ENCODE measurements at places on chromosomes 13 and 19.

- no peaks in the 10 kb centered on the region for H3K36me3 ChIP-seq
- no peak overlapping the region for H3K4me3 ChIP-seq
- no peak for DNase-seq
- no peaks in the 10 kb centered on the region for H3K4me1 ChIP-seq
- peaks cover 4% of the 10 kb centered on the region for H3K27me3 ChIP-seq
Measured at GRCh38 chr13:33377825-33378224, 92.3 kb upstream of the STARD13 start.

DNA sequence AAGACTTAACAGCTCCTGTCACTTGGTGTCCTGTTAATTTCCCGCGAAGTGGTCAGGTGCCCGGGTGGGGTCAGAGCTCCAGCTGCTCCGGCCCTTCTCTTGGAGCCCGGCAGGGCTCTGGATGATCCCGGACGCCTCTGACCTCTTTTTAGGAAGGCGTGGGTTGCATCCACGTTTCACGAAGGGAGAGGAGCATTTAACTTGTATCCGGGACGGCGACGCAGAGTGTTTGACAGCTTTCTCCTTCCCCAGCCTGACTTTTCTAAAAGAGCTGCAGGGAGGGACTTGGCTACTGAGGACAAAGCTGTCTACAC is 656 bp downstream of the ZNF155 start:
- peaks cover 29% of the 10 kb centered on the region for H3K36me3 ChIP-seq
- H3K27ac ChIP-seq, result peak overlapping the region; percentile 92
- peaks cover 11% of the 10 kb centered on the region for H3K4me1 ChIP-seq
- peak overlapping the region; percentile 90 for H3K4me3 ChIP-seq
- peak; percentile 21 for DNase-seq

DNA sequence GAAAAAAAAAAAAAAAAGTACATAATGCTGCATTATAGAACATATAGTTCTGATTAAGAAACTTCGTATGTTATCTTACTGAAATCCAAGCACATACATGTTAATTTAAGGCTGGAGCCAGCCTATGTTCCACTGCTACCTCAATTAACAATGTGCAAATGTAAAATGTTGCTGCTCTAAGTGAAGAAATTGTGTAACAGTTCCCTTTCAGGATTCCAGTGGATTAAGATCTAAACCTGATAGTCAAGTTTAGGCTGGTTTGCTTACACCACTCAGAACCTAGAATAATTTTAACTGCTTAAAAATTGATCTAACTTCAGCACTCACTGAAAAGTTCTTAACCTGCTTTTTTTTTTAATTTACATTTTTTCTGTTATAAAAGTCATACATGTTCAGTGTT is 4.2 kb downstream of the VPS36 start:
- no peaks in the 10 kb centered on the region for H3K27me3 ChIP-seq
- H3K4me1 ChIP-seq, result peaks cover 22% of the 10 kb centered on the region
- no peak overlapping the region for H3K4me3 ChIP-seq
- H3K36me3 ChIP-seq, result peaks cover 5% of the 10 kb centered on the region
- H3K27ac ChIP-seq, result no peak overlapping the region
- no peak for DNase-seq

DNA sequence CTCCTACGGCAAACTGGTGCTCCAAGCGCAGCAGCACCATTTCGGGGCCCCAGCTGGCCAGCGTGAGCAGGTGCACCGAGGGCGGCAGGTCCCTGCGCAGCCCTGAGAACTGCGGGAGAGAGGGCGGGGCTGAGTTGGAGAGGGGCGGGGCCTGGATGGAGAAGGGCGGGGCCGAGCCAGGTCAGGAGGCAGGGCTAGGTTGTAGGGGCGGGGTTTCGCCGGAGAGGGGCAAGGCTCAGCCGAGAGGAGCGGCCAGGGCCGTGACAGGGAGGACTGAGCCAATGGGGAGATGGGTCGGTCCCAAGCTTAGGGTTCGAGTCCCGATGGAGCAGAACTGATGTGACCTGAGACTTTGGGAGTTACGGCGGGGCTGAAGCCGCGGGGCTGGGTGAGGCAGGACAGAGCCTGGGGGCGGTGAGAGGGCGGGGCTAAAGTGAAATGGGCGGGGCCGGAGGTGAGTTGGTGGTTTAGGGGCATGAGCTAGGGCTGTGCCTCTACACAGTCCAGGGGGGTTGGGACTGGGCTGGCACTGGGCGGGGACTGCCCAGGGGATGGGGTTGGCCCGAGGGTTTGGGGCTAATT is 19.0 kb downstream of the MAN2B1 start:
- peaks cover 2% of the 10 kb centered on the region for H3K4me1 ChIP-seq
- no peak overlapping the region for H3K4me3 ChIP-seq
- H3K27ac ChIP-seq, result no peak overlapping the region
- peak; percentile 77 for DNase-seq
- H3K27me3 ChIP-seq, result no peaks in the 10 kb centered on the region

DNA sequence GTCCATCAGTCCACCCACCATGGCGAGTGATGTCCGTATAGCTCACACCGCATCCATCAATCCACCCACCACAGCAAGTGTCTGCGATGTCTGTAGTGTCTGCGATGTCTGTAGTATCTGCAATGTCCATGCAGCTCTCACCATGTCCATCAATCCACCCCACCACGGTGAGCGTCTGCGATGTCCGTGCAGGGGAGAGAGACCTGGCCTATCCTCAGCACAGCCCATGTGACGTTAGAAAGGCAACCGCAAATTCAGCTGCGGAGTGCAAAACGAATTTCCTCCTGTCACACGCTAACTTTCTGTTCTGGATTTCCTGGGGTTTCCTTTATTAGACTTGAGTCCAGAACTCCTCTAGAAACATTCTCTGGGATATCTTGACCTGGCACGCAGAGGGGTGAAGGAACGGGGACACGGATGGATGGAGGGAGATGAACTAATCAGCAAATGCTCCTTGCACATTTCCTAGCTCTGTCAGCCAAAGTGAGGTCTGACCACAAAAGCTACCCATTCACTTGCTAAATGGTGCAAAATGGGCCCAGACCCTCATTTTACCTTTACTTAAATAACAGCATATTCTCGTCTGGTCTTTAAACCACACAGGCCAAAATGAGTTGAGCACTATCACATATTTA is 18.3 kb downstream of the RASA3 start:
- H3K27me3 ChIP-seq, result no peaks in the 10 kb centered on the region
- H3K27ac ChIP-seq, result peak overlapping the region; percentile 53
- no peak overlapping the region for H3K4me3 ChIP-seq
- peaks cover 25% of the 10 kb centered on the region for H3K36me3 ChIP-seq
- DNase-seq, result peak; percentile 10

GRCh38 chr19:4455719-4456475 is 1.7 kb downstream of the UBXN6 start:
- no peak for DNase-seq
- H3K27me3 ChIP-seq, result no peaks in the 10 kb centered on the region
- H3K36me3 ChIP-seq, result peaks cover 2% of the 10 kb centered on the region
- H3K4me1 ChIP-seq, result peaks cover 19% of the 10 kb centered on the region
- peak overlapping the region; percentile 86 for H3K27ac ChIP-seq

- peaks cover 4% of the 10 kb centered on the region for H3K27me3 ChIP-seq
- H3K36me3 ChIP-seq, result no peaks in the 10 kb centered on the region
- H3K4me1 ChIP-seq, result no peaks in the 10 kb centered on the region
- DNase-seq, result no peak
- no peak overlapping the region for H3K4me3 ChIP-seq
Measured at GRCh38 chr13:79711631-79712030, 230.7 kb downstream of the NDFIP2 start.

DNA sequence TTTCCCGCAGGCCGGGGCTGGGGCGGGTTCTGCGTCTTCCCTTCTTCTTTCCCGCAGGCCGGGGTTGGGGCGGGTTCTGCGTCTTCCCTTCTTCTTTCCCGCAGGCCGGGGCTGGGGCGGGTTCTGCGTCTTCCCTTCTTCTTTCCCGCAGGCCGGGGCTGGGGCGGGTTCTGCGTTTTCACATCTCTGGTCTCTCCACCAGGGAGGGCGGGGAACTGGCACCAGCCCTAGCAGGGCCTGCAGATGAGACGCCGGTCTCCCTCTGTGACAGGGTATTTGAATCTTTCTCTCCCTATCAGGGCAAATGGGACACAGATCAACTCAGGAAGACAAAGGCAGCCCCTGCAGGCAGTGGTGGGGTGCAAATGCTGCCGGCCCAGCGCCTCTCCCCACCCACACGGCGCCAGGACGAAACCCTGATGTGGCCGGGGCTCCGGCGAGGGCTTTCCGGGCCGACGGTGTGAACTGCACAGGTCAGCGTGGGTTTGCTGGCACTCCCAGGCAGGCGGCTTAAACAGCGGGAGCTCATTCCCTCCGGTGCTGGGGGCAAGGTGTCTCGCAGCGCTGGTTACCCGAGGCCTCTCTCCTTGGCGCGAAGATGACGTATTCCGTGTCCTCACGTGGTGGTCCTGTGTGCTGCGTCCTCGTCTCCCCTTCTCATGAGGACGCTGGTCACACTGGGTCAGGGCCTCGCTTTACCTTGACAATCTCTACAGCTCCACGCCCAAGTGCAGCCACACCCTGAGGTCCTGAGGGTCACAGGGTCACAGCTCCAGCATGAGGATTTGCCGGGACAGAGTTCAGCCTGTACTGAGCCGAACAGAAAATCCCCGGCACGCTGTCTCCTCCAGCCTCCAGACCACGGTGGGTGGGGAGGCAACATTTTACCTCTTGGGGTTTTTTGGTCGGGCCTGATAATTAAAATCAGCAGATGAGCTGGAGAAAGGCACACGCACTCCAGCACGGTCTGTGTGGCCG is 717 bp upstream of the C13orf46 start:
- H3K36me3 ChIP-seq, result peaks cover 21% of the 10 kb centered on the region
- no peak overlapping the region for H3K4me3 ChIP-seq
- H3K4me1 ChIP-seq, result no peaks in the 10 kb centered on the region
- H3K27ac ChIP-seq, result no peak overlapping the region
- H3K27me3 ChIP-seq, result no peaks in the 10 kb centered on the region

- DNase-seq, result no peak
- no peak overlapping the region for H3K4me3 ChIP-seq
- no peaks in the 10 kb centered on the region for H3K36me3 ChIP-seq
Measured at GRCh38 chr13:22486490-22486889, 694.3 kb upstream of the SGCG start.

GRCh38 chr19:32676186-32676894 is 692 bp downstream of the RGS9BP start:
- H3K4me3 ChIP-seq, result peak overlapping the region; percentile 78
- H3K27ac ChIP-seq, result no peak overlapping the region
- peak; percentile 35 for DNase-seq
- H3K36me3 ChIP-seq, result peaks cover 2% of the 10 kb centered on the region
- H3K27me3 ChIP-seq, result peaks cover 11% of the 10 kb centered on the region
- peaks cover 28% of the 10 kb centered on the region for H3K4me1 ChIP-seq

- H3K27me3 ChIP-seq, result no peaks in the 10 kb centered on the region
- H3K27ac ChIP-seq, result peak overlapping the region; percentile 100
- H3K36me3 ChIP-seq, result peaks cover 11% of the 10 kb centered on the region
- H3K4me1 ChIP-seq, result peaks cover 61% of the 10 kb centered on the region
- peak overlapping the region; percentile 67 for H3K4me3 ChIP-seq
Measured at GRCh38 chr13:42355491-42356183, 83.7 kb downstream of the AKAP11 start.

GRCh38 chr13:83211301-83211700 is 671.0 kb downstream of the SLITRK1 start:
- DNase-seq, result no peak
- H3K27ac ChIP-seq, result no peak overlapping the region
- no peaks in the 10 kb centered on the region for H3K4me1 ChIP-seq

DNA sequence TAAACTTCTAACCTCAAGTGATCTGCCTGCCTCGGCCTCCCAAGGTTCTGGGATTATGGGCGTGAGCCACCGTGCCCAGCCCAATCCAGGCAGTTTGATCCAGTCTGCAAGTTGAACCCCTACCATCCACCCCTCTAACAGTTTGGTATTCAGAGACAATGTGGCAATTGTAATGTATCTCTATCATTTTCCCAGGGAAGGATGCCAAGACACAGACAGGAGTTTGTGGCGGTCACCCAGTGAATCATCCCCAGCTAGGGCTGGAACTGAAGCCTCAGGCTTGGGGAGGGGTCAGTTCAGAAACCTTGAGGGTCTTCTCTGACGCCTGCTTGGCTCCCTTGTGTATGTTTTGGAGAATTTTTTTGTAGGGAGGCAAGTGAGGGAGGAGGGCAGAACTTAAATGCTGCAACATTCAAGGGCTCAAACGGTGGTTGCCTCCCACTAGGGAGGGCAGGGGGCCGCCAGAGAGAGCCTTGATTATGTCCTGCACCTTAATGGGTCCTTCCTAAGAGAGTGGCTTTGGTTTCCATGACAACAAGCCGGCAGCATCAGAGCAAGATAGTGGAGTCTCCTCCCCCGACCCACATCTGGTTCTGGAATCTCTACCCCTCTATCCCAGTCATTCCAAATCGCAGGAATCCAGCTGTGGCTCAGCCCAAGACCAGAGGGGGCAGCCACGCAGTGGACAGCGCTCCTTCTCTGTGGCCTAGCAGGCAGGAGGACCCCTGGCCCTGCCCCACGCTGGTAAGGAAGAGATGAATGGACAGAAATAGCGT is 14.9 kb upstream of the FEM1A start:
- no peaks in the 10 kb centered on the region for H3K36me3 ChIP-seq
- DNase-seq, result no peak
- H3K27ac ChIP-seq, result no peak overlapping the region
- H3K4me1 ChIP-seq, result no peaks in the 10 kb centered on the region
- peaks cover 15% of the 10 kb centered on the region for H3K27me3 ChIP-seq
